ENCODE measurements at places on chromosomes 16 and 17. TPM values are rescaled to one million over a fixed set of nuclear protein-coding genes. Genes with fewer than 3 reads are reported as not detected.

KRT36 gene
- not detected for total RNA-seq

FA2H gene
- not detected for total RNA-seq

NEUROD2 gene
- not detected for total RNA-seq

TEKT1 gene
- not detected for total RNA-seq

Data from CD8-positive, alpha-beta T cell (primary cell).